Progenitor cell of endocrine pancreas (in vitro differentiated cells): ENCODE measurements at places on chromosomes 6 and 20.

DNA sequence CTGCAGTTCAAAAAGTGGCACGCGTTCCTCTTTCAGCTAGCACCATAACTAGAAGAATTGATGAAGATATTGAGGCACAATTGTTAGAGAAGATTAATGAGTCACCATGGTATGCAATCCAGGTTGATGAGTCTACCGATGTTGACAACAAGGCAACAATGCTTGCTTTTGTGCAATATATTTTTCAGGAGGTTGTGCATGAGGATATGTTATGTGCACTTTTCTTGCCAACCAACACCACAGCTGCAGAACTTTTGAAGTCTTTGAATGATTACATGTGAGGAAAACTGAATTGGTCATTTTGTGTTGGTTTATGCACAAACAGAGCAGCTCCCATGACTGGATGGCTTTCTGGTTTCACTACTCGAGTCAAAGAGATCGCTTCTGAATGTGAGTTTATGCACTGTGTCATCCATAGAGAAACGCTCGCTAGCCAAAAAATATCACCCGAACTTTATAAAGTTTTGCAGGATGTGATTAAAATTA, 129.3 kb upstream of the SLC24A3 start:
- DNase-seq, result no peak

DNA sequence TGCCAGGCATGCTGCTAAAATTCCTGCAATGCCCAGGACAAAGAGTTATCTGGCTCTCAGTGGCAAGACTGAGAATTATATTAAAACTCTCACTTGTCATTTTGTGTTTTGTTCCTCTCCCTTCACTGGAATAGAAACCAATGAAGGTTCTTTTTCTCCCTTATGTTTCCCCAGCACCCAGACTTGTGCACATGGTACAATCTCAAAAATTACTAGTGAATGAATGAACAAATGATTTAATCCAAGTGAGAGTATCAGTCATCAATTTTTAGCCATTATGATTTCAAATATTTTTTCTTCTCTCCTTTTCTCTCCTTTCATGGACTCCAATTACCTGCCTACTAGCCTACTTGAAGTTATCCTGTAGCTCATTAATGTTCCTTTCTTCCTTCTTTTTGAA, 70.1 kb downstream of the BCAS1 start:
- DNase-seq, result no peak

DNA sequence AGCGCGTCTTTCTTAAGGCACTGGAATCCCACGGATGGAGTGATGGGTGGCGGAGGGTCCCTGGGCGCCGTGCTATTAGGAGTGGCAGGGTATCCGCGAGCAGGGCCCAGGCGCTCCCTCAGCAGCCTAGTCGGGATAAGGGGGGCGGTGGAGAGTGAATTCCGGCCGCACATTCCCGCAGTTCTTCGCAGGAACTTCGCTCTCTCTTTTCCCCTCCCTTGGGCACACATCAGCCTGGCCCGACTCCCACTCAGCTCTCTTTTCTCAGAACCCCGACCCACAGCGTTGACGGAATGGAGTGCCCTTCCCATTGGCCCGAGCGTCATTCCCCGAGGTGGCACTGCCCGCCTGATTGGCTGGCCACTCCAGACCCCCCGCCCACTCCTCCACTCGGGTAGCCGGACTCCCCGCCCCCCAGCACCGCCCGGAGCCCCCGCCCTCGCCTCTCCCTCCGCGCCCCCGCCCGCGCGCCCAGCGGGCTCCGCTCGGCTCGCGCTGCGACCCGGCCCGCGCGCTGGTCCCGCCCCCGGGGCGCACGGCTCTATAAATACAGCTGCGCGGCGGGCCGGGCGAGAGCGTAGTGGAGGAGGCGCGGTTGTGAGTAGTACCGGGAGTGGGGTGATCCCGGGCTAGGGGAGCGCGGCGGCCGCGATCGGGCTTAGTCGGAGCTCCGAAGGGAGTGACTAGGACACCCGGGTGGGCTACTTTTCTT, at the start of gene ID4:
Gene ID4, plus strand, starts transcription at position 572 of the 712 bp plus-strand sequence. CDS start 385 bp downstream, outside the sequence.
- peak; percentile 96 for DNase-seq

GRCh38 chr20:46060301-46060881, 29.4 kb downstream of the NCOA5 start:
- DNase-seq, result no peak

- DNase-seq, result no peak
Observed at GRCh38 chr20:59484228-59484627, 120.1 kb upstream of the PHACTR3 start.

DNA sequence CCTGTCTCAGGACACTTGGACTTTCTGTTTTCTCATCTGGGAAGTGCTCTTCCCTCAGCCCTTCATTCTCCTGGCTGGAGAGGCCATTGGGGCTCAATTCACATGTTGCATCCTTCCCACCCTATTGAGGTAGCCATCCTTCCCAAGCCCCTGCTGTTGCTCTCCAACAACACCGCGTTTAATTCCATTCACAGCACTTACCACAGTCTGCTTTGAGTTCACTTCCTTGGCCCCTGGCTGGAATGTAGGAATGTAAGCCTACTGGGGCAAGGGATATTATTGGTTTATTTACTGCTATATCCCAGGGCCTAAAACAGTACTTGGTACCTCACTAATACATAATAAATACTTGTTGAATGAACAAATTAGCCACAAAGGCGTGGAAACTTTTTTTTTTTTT, 6.7 kb upstream of the GFOD1 start:
- DNase-seq, result no peak

- no peak for DNase-seq
Observed at GRCh38 chr6:7785243-7786035, 59.5 kb downstream of the BMP6 start.

GRCh38 chr6:67736161-67736560, 898.9 kb upstream of the ADGRB3 start:
- DNase-seq, result no peak

DNA sequence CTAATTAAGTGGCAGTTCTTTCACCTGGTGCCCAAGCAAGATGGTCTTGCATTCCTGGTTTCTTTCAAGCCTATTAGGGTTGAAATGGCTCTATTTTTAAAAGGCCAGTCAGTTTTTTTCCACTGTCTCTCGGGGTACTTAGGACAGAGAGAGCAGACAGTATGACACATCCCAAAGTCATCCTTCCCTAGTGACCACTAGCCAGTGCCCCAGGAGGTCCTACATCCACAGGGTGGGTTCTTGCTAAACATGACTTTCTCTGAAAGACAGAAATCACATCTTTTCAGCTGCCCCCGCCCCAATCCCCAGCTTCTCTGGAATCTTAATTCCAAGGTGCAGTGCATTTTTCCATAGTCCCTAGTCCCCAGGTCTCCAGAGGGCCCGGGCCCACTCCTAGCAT, 192.4 kb downstream of the SLC24A3 start:
- no peak for DNase-seq

- DNase-seq, result no peak
Observed at GRCh38 chr6:4891141-4891540, 112.7 kb downstream of the RPP40 start.

DNA sequence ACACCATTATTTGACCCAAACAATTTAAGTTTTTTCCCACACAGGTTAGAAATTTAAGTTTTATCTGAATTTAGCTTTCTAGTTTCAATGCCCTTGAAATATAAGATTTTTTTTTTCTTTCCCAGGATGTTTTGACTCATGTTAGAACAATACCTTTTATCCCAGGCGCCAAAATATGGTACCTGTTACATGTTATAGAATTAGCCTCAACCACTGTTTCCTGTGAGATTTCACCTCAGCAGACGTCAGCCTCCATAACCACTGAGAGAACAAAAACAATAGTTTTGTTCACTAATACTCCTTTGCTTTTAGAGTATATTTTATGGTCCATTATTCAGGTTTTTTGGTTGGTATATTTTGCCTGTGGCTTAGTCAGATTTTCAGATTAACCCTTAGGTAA, 302.9 kb downstream of the CDKAL1 start:
- DNase-seq, result no peak

- DNase-seq, result no peak
Observed at GRCh38 chr20:39025883-39026282, 63.7 kb downstream of the DHX35 start.

GRCh38 chr6:89950879-89951391, 56.7 kb downstream of the GJA10 start:
- no peak for DNase-seq

DNA sequence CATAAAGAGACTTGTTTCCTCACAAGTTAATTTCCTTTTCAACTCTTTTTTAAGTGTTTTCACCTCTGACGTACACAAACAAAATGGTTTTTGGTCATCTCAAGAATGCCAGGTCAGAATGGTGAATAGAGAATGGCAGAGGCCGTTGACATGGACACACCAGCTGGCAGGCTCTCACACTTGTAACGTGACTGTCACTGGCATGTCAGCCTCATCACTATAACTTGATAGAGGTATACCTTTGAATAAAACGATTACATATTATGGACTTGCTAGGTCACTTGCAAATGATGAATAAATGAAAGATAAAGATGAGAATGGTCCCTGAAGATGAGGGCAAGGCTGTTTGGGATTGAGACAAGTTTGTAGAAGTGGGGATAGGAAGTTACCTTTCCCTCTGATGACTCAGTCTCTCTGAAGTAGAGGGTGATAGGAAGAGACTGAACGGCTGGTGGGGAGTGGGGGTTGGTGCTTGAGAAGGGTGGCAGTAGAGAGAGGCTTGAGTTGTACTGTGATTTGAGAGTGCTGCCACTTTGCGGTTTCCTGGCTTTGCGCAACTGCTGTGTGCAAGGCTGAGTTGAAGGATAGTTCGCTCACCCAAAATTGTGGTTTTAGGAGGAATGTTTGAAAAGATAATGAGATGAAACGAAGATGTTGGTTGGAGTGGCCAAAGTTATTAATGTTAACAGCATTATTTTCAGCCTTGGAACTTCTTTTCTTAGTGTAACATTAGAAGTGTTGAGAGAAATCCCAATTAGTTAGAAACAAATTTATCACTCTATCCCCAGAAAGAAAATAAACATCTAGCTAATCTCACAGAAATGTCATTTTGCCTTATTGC, 30.3 kb downstream of the TBPL1 start:
- no peak for DNase-seq

GRCh38 chr6:18545726-18546125, 158.6 kb downstream of the RNF144B start:
- no peak for DNase-seq
